Posterior vena cava (tissue), 2 donors: ENCODE measurements at places on chromosomes 2 and 18. TPM values are rescaled to one million over a fixed set of nuclear protein-coding genes. Genes with fewer than 3 reads are reported as not detected.
A peak's percentile ranks its signal among the peaks of the same experiment; 100 is the strongest.

DNA sequence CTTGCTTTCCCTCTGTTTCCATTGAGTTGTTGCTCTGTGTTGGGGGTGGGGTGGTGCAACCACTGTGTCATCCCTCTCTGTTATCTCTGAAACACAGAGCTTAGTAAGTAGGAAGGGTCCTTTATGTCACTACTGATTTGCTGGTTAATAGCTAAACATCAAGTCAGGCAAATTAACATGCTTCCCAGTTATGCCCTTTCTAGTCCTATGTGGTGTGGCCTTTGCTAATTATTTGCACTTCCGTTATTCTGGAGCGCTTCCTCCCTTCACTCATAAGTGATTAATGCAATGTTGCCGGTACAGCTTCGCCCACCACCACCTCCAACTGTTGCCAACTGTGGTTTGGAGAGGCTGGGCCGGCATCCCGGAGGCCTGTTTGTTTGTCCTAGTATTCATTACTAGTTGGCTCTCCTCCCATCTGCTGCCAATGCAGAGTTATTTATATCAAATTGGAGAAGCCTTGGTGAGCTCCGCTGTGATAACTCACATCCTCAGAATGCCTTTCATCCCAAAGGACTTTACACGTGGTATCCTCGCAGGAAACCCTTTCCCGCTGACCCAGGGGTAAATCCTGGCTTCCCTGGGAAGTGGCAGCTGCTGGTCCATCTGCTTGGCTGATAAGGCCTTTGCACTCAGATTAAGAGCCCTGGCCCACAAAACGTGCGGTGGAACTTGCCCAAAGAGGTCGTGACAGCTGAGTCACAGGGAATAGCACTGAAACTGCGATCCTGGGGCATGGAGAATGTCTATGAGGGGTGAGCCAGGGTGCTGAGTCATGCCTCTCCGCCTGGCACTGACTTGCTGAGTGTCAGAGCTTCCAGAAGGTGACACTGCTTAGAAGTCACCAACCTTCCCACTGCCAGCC lies 72.0 kb upstream of the ZCCHC2 start:
- peak; percentile 93 for DNase-seq

Gene KYNU
- total RNA-seq = 6.9 TPM

GRCh38 chr2:23351388-23352141 lies 33.4 kb upstream of the KLHL29 start:
- peak; percentile 96 for DNase-seq

DNA sequence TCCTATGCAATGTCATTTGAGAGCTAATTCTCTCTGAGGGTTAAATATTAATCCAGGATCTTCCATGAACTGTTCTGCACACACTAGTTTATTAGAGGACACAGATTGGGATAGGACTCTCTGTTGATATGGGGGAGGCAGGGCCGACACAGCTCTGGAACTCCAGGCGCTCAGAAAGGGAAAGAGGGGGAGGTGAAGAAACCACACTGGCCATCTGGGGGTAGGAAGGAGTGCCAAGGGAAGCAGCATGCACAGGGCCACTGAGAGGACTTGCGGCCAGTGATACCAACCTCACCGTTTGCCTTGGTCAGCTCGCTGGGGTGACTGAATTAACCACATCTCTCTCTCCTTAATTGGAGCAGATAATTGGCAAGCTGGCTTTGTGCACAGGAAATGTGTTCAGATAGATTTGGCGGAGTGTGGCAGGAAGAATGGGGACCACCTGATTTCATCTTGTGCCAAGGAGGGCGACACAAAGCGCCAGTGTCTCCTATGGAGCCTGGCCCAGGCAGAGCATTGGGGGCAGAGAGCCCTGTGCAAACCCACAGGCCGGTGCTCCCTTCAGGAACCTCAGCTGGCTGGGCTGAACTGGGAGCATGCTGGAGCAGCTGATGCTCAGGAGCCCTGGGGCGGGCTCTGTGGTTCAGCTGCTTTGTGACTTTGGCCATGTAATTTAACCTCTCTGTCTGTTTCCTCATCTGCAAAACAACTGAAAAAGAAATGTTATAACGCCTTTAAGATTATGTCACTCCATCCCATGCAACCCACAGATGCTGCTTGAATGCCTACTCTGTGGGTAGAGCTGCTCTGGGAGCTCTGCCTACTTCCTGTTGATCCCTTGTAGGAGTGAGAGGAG lies 114.7 kb upstream of the STON1 start:
- no peak for DNase-seq

GRCh38 chr2:143399631-143400069 lies 270.4 kb downstream of the ARHGAP15 start:
- no peak for DNase-seq

- DNase-seq = no peak
Measured at GRCh38 chr18:61199171-61199848, 133.9 kb upstream of the CDH20 start.

DNA sequence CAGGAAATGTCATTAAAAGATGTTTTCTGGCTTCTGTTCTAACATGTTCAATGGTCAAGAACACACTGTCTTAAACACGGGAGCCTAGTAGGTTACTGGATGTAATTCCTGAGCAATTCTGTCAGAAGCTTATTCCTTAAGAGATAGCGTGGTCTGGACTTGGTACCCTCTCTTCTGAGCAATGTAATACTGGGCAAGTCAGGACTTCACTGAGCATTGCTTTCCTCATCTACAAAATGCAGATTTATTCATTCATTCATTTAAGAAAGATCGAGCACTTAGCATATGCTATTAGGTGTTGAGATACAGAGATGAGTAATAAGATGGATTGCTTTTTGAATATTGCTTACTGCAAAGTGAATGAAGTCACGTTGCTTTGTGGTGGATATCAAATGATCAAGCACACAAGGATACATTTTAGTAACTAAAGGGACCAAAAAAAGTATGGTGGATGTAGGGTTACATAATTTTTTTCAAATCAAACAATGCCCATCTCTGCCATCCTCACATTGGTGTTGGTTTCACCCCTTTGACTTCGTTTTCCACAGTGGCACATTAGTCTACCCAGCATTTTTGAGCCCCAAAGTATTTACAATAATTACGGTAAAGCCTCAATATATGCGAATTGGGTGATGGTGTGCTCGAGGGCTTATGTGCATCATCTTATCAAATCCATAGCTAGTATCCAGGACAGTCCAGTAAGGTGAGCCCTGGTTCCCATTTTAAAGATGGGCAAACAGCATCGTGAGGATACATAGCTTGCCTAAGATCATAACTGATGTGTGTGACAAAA lies 65.3 kb downstream of the ZC3H6 start:
- no peak for DNase-seq

GRCh38 chr18:78652001-78652545 lies 327.5 kb upstream of the SALL3 start:
- DNase-seq = peak; percentile 55
